K562 (cell line): ENCODE measurements at places on chromosomes 1 and 21.

DNA sequence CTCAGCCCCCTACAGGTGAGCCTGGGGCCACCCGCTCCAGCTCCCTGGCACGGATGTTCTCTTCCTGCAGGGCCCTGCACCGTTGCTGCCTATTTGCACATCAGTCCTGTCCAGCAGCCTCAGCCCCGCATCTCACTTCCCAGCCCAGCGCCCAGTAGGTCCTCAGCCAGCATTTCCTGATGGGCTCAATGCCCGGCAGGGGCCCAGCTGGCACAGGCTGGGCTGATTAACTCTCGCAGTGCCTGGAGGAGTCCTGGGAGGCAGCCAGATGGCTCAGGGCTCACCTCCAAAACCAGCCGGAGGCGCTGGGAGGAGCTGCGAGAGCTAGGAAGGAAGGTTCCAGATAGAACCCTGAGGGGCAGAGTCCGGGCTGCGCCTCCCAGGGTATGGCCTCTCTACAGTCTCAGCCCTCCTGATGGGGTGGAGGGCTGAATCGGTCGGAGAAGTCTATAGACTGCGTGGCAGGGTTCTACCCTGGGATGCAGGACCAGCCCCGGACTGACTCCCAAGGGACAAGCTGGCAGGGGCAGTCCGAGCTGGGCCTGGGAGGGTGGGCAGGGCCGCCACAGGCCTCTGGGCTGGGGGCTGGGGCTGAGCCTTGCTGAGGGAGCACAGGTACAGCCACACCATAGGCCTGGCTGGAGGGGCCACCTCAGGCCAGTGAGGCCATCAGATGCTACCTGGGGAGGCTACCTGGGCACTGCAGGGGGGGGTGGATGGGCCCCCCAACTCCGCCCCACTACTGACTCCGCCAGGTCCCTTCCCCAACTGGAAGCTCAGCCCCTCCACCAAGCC, 19.2 kb upstream of the CLSTN1 start:
- no peak for DNase-seq

- DNase-seq, result no peak
Measured at GRCh38 chr1:241810769-241811405, 37.1 kb upstream of the EXO1 start.

DNA sequence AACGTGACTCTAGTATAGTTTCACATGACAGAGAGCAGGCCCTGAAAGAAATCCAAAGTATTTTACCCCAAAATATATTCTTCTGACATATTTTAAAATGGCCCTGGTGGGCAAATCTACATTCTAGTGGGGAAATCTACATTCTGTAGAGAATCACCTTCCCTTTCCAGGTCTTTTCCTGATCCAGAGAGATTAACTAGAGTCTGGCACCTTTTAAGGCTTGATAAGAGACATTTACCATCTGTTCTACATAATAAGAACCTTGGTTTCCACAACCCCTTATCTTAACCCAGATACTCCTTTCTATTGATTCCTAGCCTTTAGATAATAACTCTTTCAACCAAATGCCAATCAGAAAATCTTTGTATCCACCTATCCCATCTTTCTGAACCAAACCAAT, 17.0 kb upstream of the L1TD1 start:
- no peak for DNase-seq

DNA sequence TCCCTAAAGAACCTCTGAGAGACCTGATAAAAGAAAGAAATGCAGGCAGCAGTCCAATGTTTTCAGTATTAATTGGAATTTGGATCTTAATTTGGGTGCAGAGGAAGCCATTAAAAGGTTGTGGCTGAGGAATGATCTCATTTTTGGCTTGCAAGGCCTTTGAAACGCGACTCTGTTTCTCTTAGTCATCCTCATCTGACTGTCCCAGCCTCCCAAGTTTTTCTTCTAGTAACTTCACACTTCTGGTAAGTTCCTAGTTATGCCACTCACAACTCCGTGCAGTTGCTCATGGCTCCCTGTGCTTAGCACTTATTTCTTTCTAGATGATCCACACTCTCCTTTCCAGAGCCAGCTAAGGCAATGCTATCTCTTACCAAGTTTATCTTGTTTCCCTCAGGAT, 147.4 kb upstream of the USP24 start:
- DNase-seq, result no peak

GRCh38 chr1:27592931-27593677, 10.8 kb downstream of the AHDC1 start:
- no peak for DNase-seq

- DNase-seq, result no peak
Measured at GRCh38 chr1:156097499-156098178, 15.4 kb upstream of the MEX3A start.

- no peak for DNase-seq
Measured at GRCh38 chr1:213417225-213417820, 366.3 kb downstream of the RPS6KC1 start.

- no peak for DNase-seq
Measured at GRCh38 chr1:100795646-100795985, 76.1 kb downstream of the VCAM1 start.

DNA sequence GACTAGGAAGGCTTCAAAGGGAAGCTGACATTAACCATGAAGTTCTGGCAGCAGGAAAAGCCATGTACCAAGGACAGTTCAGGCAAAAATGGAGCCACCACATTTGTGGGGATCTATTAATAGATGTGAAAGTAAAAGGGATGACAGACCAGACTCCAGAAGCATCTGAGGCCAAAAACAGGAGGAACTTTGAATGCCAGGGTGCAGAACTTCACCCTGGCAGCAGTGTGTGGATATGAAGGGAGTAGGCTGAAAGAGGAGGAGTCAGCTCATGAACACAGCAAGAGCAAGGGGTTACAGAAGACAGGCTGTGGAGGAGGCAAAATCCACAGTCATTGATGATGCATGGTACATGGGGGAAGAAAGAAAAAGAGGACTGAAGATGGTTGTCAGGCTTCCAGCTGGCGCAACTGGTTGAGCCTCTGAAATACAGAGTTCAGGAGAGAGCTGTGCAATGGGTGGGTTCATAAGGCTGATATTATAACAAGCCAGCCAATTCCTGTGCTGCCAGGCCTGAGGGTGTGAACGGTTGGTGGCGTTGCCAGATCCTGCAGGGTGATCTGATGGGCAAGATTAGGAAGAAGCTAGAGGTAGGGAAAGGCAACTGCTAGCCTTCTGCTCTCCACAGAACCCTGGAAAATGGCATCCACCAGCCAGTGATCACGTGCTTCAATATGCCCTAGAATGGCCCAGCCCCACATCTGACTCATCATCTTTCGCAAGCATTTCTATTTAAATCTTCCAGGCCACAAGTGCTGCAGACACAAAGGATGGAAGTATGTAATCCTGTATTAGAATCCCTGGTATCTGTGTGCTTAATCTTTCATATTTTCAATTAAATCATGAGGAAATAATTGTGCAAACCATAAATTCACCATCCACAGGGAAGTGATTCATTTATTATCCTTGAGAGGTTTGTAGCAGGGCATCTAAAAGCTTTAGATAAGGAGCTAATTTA, 81.9 kb downstream of the SLC25A24 start:
- no peak for DNase-seq

DNA sequence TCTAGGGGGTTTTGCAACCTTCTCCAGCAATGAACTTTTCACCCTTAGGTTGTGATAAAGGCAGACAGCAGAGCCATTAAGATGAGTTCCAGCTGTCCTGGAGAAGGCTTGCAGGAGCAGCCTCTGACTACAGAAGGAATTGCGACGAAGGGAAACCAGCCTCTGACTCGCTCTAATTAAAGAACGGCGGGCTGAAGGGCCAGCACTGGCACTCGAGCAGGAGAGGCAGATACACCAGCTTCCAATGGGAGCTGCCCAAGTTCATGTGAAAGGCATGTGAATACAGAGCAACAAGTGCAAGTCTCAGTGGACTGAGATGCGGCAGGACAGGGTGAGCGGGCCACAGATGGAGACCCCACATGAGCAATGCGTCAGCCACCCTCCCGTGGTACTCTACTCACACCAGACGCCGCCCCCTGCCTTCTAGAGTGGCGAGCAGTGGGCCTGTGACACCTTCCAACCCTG, 15.7 kb downstream of the RCC2 start:
- DNase-seq, result no peak

GRCh38 chr1:153748903-153749302, 21.1 kb downstream of the INTS3 start:
- DNase-seq, result no peak

DNA sequence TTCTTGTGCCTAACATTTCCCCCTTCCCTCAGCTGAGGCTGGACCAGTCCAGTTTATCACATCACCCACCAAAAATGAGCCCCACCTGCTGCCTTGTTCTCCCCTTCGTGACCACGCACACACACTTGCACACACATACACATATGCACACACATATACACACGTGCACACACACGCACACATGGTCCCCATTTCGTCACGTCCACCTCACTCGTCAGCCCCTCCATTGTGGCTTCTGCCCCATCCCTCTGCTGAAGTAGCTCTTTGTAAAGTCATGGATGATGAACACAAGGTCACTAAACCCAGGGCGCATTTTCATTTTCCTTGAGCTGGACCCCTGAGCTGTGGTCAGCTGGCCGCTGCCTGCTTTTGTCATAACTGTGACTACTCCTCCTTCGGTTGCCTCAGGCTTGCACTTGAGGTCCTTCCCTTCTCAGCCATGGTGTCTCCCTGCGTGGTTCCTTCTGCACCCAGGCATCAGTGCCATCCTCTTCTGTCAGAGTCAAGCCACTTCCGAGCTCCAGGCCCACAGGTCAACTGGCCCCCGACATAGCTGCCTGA, 93.8 kb downstream of the SYT2 start:
- DNase-seq, result no peak

DNA sequence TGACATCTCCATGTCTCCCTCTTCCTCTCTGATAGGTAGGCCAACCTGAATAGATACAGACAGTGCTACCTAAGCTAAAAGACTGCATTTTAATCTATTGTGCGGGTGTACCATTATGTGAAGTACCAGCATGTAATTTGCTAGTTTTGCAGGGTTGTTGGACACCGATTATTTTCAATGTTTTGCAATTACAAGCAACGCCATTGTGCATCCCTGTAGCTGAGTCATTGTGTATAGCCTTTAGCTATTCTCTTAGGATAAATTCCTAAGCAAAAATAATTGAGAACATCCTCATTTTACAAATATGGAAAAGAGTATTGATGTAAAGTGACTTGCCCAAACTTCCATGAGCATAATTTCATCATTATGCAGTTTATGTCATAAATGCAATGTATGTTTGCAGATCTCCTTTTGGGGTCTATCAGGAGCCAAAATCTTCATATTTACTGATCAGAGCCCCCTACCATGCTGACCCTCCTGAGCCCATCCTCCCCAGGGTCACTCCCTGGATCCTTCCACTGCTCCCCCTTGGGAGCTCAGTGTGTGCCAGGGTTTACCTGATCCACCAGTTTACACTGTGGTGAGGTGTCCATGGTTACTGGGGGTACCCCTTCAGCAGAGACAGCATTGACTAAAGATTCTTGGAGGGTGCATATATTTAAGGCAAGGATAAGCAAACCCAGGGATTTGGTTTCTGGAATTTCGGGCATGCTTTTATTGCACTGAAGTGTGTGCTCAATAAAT, 80.6 kb downstream of the CCDC185 start:
- DNase-seq, result no peak

- no peak for DNase-seq
Measured at GRCh38 chr1:96358057-96358456, 363.5 kb upstream of the PTBP2 start.

DNA sequence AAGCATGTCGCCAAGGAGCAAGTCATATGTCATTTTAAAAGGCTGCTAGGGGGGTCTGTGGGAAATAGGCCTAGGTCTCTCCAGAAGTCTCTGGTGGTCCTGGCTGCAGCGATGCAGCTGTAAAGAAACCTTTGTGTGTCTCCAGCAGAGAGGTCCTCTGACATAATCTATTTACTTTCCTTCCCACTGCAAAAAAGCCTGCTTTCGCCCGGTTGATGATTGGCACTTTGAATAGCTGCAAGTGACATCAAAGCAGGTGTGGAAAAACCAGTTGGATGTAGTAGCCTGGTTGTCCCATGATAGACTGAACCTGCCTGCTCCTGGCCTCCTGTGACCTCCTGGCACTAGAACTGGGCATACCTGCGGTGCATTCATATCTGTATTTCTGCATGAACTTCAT, 13.8 kb downstream of the RASSF5 start:
- no peak for DNase-seq

GRCh38 chr1:1203561-1204424, 2.6 kb downstream of the TNFRSF18 start:
- peak; percentile 50 for DNase-seq

- peak; percentile 3 for DNase-seq
Measured at GRCh38 chr1:24392982-24393650, 20.5 kb downstream of the STPG1 start.

GRCh38 chr1:53502641-53503432, 43.6 kb downstream of the DMRTB1 start:
- no peak for DNase-seq

- no peak for DNase-seq
Measured at GRCh38 chr1:54812801-54813484, 11.8 kb upstream of the TTC22 start.

DNA sequence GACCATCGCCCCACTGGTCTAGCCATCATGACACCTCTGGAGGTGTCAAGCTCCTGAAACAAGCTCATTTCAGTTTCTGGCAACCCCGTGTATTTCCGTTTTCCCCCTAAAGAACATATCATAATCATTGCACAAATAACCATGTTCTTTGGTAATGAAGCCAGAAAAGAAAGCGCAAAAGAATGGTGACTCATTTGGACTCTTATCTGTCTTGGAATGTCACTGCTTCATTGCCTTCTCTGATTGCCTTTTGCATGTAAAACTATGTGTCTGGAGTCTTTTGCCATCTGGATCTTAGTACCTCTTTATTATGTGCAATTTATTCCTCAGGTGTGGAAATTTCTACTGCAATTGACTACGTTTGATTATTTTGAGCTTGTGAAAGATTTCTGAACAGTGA, 110.5 kb downstream of the COLGALT2 start:
- no peak for DNase-seq

GRCh38 chr1:72063364-72064044, 218.8 kb downstream of the NEGR1 start:
- no peak for DNase-seq

GRCh38 chr1:125065821-125066180, 3881.0 kb downstream of the SRGAP2C start:
- no peak for DNase-seq

- DNase-seq, result peak; percentile 45
Measured at GRCh38 chr1:23867542-23867894, 572 bp downstream of the FUCA1 start.

DNA sequence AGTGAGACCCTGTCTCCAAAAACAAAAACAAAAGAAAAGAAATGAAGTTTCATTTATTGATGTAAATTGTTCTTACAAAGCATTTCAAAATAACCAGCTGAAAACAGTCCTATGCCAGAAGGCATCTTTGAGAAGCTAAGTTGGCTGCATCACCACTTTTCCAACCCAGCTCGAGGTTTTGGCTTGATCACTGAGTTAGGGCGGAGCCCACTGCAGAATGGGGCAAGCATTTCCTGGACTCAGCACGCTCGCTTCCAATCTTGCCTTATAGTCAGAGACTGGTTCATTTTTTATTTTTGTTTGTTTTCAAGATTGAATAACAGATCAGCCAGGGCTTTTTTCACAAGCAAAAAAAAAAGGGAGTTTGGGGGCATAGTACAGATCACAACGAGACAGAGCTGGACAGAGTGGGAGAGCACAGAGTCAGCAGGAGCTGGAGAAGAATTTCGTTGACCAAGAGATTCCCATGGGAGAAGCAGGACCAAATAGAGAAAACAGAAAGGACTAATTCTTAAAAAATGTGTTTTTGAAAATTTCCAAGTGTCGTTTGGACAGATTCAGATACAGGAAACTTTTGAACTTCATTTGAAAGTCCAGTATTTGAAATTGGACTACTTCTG, 23.5 kb upstream of the COL6A1 start:
- no peak for DNase-seq

GRCh38 chr1:21659099-21659923, 9.8 kb downstream of the RAP1GAP start:
- DNase-seq, result peak; percentile 99

GRCh38 chr1:100349246-100349645, 3.1 kb upstream of the CDC14A start:
- DNase-seq, result no peak
